ENCODE measurements at places on chromosomes 3 and 15.

DNA sequence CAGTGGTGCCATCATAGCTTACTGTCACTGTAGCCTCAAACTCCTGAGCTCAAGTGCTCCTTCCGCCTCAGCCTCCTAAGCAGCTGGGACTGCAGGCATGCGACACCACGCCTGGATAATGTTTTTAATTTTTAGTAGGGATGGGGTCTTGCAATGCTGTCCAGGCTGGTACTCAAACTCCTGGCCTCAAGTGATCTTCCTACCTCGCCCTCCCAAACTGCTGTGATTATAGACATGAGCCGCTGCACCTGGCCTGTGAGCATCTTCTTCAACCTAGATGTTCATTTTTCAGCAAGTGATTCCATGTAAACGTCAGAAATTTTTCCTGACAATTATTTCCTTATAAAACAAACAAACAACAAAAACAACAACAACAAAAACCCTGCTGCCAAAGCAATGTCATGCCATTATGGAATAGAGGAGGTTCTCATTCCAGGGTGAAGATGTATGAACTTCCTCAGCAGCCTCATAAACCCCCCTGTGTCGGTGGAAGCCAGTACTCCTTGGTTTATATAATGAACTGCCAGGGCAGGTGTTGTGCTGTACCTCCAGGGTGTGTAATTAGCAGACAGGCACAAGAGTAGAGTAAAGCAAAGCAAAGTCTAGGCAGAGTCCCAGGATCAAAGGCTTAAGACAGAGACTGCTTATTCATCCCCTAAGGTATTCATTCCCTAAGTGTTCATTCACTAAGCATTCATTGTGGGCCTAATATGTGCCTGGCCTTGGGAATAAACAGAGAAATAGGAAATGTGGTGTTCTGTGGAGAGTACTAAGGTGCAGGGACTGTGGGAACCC is 44.6 kb downstream of the NR2C2 start:
- no peak for DNase-seq

- no peak for DNase-seq
Observed at GRCh38 chr15:98955331-98955730, 52.3 kb downstream of the PGPEP1L start.

DNA sequence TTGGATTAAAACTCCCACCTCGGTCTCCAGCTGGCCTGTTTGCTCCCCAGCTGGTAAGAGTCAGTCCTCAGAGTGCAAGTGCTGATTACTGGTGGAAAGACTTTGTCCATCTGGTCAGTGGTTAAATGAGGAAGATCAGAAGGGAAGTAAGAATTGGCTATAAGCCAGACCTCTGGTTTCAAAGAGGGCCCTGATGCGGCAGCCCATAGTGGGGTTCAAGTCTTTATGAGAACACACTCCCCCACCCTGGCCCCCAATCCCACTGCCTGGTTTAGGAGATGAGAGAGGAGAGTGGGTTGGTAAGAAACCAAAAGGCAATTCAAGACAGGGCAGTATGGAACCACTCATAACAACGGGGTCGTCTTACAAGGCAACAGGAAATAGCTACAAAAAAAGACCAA is 65.0 kb downstream of the FRMD4B start:
- DNase-seq = no peak

- no peak for DNase-seq
Observed at GRCh38 chr3:136932523-136932922, 25.3 kb upstream of the IL20RB start.

DNA sequence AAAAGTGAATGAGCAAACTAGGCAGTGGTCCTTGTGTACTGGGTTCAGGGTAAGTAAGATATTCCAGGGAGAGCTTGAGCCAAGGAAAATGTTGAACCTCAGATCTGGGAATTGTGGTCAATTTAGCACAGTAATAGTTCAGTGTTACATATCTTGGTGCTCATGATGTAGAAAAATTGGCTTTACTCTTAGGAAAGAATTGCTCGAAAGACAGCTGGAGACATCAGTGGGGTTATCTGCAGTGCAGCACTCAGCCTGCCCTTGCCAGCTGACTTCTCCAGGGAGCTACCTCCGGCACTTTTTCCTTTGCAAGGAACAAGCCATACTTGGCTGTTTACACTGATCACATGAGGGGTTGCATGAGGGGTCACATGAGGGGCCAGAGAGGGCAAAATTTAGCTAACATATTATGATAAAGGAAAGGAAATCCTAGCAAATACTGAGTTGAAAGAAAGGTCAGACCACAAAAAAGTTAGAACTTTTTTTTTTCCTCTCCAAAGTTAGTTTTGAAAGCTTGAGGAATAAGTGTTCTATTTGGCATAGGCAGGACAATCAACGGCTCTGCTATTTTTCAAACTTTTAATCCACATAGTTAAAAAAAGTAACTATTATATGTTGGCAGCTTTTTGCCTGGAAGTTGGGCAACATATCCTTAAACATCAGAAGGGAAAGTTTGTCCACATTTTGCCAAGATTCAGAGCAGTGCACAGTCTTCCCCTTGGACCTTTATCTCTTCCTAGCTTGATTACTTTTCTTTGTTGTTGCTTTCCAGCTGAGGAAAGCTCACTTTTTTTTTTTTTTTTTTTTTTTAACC is 92.4 kb downstream of the COL6A6 start:
- no peak for DNase-seq

GRCh38 chr15:84033793-84034553 is 201.6 kb upstream of the GOLGA6L4 start:
- no peak for DNase-seq

GRCh38 chr3:63988943-63989342 is 34.4 kb downstream of the PSMD6 start:
- DNase-seq = no peak

GRCh38 chr3:114794894-114795630 is 352.0 kb downstream of the ZBTB20 start:
- no peak for DNase-seq

DNA sequence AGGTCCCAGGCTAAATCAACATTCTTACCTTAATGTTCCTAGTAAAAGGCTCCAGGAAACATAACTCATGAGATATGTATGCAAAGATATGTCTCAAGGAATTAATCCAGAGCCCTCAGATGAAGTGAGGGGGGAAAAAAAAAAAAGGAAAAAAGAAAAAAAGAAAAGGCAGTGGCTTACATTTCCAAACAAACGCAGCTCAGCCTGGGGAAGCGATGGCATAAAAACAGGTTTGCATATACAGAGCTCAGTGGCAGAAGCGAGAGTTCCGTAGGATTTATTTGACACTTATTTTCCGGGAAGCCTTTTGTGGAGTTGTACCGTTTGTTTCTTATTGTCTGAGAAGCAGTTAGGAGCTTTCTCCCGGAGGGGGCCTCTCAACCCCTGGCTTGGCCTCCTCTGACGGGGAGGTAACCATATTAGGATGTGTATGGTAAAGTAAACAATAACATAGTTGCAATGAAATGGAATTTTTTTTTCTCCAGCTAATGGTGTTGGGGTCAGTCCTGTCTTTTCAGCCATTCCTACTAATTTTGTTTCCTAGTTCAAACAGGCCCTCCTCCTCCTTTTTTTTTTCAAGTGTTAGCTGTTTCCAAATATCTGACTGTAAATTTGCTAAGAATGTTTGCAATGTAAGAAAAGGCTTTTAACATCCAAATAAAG is 338.6 kb downstream of the FOXP1 start:
- DNase-seq = no peak

DNA sequence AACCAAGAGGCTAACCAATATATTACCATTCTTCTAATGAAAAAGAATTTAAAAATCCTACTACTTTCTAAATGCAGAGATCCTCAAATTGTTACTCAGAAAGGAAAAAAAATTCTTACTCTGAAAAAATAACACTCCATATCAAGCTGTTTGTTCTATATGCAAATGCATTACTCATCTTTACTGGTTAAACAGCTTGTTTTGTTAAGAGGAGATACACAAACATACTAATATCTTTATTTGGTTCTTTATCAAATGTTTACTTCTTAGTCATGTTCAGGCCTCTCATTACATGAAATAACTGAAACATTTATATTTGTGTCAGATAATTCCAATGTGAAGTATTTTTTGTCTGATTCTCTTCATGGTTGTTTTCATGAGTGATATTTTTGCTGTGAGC is 146.8 kb downstream of the PCCB start:
- DNase-seq = no peak

DNA sequence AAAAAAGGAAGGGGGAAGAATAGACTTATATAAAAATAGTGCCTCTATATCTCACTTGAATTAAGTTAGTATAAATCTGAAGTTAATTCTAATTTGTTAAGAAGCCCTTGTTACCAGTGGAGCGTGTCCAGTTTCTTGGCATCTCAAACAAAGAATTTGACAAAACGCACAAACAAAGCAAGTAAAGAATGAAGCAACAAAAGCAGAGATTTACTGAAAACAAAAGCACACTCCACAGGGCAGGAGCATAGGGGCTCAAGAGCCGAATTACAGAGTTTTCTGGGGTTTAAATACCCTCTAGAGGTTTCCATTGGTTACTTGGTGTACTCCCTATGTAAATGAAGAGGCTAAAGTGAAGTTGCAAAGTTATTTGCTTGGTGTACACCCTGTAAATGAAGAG is 34.0 kb upstream of the GK5 start:
- DNase-seq = no peak

DNA sequence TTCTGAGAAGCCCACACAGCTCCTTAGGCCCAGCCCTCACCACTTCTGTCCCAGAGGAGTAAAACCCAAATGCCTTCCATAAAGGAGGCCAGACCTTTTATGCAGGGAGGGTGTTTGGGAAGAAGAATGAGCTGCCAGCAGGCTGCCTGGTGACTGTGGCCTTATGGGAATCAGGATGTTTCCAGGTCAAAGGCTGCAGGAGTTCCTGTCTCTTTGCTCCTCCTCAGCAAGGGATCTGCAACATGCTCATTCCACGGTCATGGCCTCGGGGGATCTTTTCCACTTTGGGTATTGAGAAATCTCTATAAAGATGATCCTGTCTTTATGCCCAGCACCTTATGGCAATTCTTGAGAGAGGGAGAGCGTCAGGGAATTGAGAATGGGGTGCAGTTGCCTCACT is 25.2 kb upstream of the MAGEF1 start:
- no peak for DNase-seq

GRCh38 chr15:90711418-90711824 is 5.7 kb upstream of the BLM start:
- no peak for DNase-seq

- DNase-seq = no peak
Observed at GRCh38 chr15:42919308-42919707, 1.3 kb downstream of the TTBK2 start.

DNA sequence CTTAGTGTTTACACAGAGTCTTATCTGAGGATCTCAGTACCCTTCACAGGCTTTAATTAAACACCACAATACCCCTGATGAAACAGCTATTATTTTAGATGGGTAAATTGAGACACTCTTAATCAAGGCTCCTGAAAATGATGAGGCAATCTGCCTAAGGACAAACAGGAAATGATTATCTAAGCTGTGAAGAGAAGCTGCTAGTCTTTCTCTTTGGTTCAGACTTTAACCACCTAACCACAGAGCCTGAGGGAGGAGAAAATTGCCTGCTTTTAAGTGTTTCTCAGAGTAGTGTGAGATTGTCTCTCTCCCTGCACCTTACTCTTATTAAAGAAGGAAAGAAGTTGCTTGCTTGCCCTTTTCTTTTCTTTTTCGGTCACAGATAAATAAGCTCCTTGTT is 364.3 kb upstream of the ADAMTS9 start:
- no peak for DNase-seq

All from activated CD8-positive, alpha-beta memory T cell treated with anti-CD3 and anti-CD28 coated beads, Interleukin-2, amount 50 U/mL, for 4 hours (primary cell).